ENCODE measurements at places on chromosomes 5 and 9. TPM values are rescaled to one million over a fixed set of nuclear protein-coding genes. Genes with fewer than 3 reads are reported as not detected.

DNA sequence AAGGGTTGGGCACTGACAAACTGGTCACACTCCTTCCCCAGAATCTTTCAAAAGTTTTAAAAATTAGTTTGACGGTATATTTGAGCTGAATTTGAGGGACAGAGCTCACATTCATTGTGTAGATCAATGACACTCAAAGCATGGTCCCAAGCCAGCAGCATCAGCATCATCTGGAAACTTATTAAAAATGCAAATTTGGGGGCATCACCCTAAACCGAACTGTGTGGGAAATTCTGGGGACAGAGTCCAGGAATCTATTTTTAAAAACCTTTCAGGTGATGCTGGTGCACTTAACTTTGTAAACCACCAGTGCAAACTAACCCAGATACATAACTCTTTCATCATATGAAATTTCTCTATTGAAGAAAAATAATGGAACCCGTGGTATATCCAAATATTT, 58.1 kb upstream of the MTAP start:
- DNase-seq, result no peak

Gene PCDHGB7
- 9.9 TPM for polyA plus RNA-seq

GRCh38 chr5:91176288-91177016, 206.7 kb downstream of the ARRDC3 start:
- DNase-seq, result no peak

DNA sequence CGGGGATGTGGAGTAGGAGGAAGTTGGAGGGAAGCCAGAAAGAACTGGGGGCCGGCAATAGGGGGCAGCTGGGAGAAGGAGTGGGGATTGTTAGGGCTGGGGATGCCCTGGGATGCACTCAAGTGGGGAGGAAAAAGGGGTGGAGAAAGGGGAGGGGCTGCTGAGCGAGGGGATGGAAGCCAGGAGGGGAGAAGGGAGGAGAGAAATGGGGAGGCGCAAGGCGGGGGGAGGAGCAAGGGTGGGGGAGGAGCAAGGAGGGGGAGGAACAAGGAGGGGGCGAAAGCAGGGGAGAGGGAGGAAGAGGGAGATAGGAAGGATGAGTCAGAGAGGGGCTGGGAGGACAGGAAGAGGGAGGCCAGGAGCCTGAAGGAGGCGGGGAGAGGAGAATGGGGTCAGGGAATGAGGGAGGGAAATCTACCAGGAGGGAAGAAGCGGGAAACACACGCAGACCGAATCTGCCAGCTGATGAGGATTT, 1.6 kb downstream of the IRX4 start:
- no peak for DNase-seq

Gene MRRF
- 26.7 TPM for polyA plus RNA-seq

DNA sequence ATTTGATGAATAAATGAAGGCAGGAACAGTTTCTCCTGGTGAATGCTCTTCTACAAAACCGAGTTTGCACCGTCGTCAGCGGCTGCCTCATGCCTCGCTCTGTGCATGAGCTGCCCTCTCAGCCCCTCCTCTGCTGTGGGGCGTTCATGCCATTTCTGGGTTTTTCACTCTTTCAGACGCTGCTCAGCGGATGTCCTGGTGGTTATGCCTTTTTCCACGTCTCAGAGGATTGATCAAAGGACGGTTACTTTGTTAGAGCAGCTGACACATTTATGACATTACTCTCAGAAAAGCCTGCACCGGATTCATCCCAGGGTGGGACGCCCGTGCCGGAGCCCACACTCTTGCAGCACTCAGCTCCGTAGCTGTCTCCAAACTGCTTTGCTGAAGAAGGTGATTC, 195.9 kb upstream of the PPP1R26 start:
- DNase-seq, result no peak

GRCh38 chr5:55278778-55279177, 28.7 kb downstream of the DHX29 start:
- no peak for DNase-seq

Gene FKBP15
- 22.4 TPM for polyA plus RNA-seq

Gene MZB1
- 0.53 TPM for polyA plus RNA-seq

GRCh38 chr9:130672466-130672865, 8.1 kb downstream of the PRDM12 start:
- DNase-seq, result no peak

Gene ANKRD34B
- polyA plus RNA-seq, result 0.08 TPM

Gene STK32A
- polyA plus RNA-seq, result 0.49 TPM

DNA sequence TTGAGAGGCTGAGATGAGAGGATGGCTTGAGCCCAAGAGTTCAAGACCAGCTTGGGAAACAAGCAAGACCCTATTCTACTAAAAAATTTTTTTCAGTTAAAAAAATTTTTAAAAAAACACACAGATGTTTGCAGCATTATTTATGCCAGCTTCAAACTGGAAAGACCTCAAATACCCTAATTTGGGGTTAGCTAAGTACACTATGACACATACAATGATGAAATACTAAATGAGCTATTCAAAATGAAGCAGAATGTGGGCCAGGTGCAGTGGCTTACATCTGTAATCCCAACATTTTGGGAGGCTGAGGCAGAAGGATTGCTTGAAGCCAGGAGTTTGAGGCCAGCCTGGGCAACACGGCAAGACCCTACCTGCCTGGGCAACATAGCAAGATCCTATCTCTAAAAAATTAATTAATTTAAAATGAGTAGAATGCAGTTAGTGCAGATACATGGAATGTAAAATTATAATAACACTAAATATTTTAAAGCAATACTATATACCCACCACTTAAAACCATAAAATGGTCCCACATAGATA, 44.9 kb downstream of the LHFPL2 start:
- DNase-seq, result no peak

DNA sequence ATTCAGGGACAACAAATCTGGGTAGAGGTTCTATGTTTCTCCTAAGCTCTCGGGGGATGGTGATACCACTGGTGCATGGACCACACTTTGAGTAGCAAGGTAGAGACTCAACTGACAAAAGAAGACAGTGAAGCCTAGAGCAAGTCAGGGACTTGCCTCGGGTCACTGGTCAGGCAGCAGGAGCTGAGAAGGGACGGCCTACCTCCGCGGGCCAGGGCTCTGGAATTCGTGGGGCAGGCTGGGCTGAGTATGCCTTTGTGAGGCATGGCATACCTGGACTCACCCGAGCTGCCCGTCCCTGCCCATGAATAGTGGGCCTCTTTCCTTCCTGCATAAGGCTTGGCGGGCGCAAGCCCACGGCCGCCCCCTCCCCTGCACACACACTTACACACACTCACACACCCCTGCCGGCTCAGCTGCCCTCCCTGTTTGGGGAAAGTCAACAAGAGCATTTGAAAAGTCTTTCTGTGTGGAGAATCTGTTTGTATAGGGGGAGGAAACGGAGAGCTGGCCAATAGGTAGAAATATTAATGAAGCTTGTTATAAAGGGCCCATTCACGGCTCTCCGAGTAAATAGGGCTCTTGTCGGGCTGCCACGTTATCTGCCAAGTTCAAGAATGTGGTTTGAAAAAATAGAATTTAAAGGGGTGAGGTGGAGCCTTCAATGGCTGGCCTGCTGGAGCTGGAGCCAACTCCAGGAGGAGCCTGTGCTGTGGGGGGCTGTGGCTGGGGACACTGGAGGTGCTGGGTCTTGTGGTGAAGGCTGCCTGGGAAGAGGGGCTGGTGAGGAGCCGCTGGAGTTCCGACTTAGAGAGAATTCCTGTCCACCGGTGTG, 19.1 kb upstream of the KIF12 start:
- DNase-seq, result no peak

- DNase-seq, result peak; percentile 18
Observed at GRCh38 chr9:105608721-105609598, 51.0 kb downstream of the FKTN start.

DNA sequence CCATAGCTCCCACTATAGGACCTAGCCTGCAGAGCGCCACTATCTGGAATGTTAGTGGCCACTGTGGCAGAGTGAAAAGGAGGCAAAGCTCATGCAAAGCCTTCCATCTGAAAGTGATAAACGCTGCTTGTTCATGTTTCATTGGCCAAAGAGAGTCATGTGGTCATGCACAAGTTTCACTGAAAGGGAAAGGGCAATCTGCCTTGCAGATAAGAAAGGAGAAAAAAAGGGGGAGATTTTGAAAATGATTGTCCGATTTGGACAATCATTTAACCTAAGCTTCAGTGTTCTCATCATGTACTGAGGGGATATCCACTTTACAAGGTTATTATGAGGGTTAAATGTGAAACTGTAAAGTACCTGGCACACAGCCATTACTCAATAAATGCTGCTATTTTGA, 9.0 kb upstream of the MOB3B start:
- no peak for DNase-seq

DNA sequence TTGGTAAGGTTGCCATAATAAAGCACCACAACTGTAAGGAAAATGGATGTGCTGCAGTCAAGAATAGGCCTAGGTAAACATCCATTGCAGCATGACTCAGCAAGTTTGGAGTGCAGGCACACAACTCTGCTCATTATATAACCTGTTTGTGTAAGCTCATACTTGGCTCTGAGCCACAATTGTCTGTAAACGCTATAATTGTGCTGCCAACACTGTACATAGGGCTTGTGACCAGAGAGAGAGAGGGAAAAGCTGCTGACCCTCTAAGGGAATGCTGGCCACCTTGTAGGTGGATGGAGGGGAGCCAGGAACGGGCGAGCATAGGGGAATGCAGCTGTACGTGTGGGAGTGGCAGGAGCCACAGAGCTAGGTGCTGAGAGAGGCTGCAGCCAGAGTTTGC, 2186.5 kb upstream of the ACO1 start:
- no peak for DNase-seq

DNA sequence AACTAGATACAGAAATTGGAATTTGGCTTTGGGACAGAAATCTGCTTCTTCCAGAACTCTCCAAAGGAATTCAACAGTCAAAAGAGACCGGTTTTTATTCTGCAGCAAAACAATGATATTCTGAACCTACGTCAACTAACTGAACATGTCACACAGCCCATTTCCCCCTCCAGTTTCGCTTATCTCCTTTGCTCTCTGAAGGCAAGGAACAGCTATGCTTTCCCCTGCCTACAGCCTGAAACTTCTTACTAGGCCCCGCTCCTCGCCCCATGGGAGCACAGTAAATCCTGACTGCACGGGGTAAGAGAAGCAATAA, 488 bp downstream of the SKIC3 start:
- DNase-seq, result no peak

Gene GRPEL2
- 16.0 TPM for polyA plus RNA-seq

GRCh38 chr5:80754900-80755299, 100.1 kb upstream of the DHFR start:
- DNase-seq, result no peak

Gene TNC
- 23.0 TPM for polyA plus RNA-seq

Gene SLC38A9
- polyA plus RNA-seq, result 13.0 TPM

- DNase-seq, result no peak
Observed at GRCh38 chr5:143781993-143782520, 29.9 kb upstream of the HMHB1 start.

GRCh38 chr5:107979900-107980299, 309.2 kb upstream of the EFNA5 start:
- DNase-seq, result no peak

DNA sequence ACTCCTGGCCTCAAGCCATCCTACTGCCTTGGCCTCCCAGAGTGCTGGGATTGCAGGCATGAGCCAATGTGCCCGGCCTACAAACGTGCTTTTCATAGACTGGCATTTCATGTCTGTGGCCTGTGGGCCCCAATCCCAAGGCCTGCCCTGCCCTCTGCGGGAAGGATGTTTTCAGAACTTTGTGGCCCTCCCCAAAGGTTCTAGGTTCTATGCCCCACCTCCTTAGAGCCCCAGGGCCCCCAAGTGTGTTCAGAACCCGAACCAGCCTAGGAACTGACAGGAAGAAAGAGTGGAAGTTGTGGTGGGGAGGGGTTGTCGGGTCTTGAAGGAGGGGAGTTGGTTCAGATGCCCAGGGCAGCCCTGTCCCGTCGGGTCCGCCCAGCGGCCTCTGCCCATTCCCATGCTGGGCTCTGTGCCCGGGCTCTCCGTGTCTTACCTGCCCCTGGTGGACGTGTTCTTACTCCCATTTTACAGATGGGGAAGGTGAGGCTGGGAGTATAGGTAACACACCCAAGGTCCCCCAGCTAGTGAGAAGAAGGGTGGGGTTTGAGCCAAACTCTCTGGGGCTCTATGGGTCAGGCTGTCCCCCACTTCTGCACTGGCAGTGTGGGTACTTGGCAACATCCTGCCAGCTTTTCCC, 175.8 kb upstream of the IER5L start:
- DNase-seq, result no peak

- DNase-seq, result no peak
Observed at GRCh38 chr5:84794486-84795035, 409.9 kb upstream of the EDIL3 start.

Gene GDF9
- 0.83 TPM for polyA plus RNA-seq

Gene MEIKIN
- polyA plus RNA-seq, result not detected

Gene MEF2C
- 1,127 TPM for polyA plus RNA-seq

Gene ACSL6
- 0.34 TPM for polyA plus RNA-seq

GRCh38 chr5:171261904-171262303, 47.1 kb upstream of the TLX3 start:
- DNase-seq, result no peak

GRCh38 chr5:154791535-154791934, 36.4 kb downstream of the LARP1 start:
- DNase-seq, result no peak

Gene HARS2
- polyA plus RNA-seq, result 24.7 TPM

Gene PCDHGB6
- 4.0 TPM for polyA plus RNA-seq

Gene ADRB2
- 1.5 TPM for polyA plus RNA-seq

DNA sequence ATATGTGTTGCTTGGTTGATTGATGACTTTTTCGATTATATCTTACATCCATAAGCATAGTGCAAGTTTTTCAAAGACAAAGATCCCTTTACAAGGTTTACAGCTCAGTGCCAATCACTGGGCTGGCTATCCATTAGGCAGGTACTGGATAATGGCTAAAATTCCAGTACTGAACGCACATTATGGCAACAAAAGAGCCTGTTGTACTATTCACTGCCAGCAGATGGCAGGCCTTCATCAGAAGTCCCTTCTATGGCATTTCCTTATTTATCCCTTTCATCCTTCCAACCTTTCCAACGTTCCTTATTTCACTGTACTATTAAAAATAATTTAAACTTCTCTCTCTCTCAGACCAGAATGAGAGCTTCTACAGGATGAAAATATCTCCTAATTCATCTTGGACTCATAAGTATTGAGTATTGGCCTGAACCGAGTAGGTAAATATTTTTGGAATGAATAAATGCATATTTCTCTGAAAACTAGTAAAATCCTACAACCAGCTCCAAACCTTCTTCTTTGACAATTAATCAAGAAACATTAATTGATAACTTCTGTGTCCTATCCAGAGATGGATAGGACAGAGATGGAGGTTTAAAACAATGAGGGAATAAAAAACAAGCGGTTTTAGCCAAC, 6.7 kb upstream of the WNT8A start:
- DNase-seq, result peak; percentile 62

GRCh38 chr5:108556441-108557145, 174.7 kb upstream of the FBXL17 start:
- no peak for DNase-seq

GRCh38 chr5:115463983-115464382, 80.6 kb downstream of the FEM1C start:
- no peak for DNase-seq
